ENCODE measurements at places on chromosomes 5 and 9.

DNA sequence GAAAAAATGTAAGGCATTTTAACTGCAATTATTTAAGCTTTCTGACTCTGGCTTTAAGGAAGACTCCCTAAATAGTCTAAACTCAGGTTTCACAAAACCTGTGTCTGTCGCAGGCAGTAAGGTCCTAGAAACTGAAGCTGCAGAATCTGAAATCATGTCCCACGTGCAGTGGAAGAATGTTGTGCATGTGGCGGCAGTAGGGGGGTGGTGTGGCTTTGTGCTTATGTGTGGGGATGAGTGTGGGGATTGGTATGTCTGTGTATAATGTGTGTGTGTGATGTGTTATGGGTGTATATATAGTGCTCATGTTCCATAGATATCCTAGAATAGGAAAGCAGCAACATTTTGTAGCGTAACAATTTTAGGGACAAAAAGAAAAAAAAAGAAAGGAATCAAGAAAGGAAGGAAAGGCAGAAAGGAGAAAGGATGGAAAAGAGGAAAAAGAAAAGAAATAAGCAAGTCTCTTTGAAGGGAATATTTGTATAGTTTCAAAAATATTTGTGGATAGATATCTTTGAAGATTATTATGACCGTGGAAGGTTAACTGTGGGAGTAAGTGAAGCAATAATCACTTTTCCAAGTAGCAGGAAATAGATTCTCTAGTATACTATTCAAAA is 6.6 kb downstream of the ANKDD1B start:
- DNase-seq: no peak

DNA sequence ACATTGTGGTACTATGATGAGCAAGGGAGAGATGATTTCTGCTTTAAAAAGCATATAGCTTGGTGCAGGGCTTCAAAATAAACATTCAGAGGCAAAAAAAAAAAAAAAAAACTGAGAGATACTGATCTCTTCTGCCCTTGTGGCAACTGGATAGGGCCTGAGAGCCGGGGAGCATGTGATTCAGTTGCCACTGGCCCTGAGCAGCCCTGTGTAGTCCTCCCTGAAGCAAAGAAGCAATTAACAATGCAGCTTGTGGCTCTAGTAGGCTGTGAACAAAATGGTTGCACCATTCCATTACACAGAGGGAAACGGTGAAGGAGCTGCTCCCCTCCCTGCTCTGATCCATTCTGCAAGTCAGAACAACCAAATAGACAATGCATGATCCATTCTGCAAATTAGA is 347.5 kb upstream of the DAB2 start:
- no peak for DNase-seq

- no peak for DNase-seq
Measured at GRCh38 chr5:23466401-23466912, 41.0 kb upstream of the PRDM9 start.

- DNase-seq: no peak
Measured at GRCh38 chr5:78974011-78974410, 11.1 kb downstream of the ARSB start.

GRCh38 chr9:137278721-137279711 is 1.5 kb downstream of the TOR4A start:
- DNase-seq: no peak

DNA sequence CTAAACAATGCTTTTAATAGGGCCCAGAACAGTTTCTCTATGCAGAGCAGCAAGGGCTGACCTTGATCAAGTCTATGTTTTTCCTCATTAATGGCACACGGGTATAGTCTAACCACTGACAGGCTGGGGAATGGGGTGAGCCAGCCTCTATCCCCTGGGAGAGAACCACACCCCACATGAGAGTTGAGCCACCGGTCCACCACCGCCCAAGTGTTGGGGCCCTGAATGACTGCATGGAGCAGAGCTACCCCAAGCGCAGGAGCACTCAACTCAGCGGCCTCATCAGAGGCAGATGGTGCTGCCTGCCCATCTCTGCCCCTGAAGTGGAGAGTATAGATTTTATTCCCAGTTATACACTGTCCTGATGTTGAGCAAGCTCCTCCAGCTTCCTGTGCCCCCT is 247.9 kb upstream of the IRX1 start:
- DNase-seq: no peak

DNA sequence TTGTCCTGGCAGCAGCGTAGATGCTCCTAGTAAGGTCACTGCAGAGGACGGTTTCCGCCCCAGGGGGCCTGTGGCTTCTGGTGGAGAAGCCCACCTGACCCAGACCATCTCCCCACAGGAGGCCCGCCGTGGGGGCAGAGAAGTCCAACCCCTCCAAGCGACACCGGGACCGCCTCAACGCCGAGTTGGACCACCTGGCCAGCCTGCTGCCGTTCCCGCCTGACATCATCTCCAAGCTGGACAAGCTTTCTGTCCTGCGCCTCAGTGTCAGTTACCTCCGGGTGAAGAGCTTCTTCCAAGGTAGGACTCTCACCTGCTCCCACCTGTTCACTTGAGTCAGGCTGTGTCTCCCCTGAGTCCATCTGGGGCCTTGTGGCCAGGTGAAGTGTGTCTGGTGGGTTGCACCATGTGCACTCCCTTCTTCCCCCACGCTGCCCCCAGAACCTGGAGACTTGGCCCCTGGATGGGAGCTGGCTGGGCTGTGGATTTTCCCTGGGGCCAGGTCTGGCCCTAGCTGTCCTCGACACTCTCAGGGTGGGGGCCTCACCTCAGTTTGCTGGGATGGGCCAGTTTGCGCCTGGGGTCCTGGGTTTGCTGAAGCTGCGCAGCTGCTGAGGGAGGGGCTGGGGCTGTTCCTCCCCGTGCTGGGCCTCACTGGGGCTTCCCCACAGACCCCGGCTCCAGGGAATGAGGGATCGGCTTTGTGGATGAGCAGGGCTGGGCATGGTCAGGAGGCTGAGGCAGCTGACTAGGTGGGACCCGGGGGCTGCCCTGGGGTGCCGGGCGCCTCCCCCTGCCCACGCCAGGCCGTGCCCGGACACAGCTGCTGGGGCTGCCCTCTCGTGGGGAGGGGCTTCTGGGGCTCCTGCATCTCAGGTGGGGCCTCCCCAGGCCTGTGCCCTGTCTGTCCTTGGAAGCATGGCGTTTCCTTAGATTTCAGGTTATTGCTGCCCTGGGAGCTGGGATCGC is 32.4 kb downstream of the AHRR start:
- no peak for DNase-seq

- DNase-seq: no peak
Measured at GRCh38 chr5:30401479-30402058, 791.9 kb upstream of the CDH6 start.

DNA sequence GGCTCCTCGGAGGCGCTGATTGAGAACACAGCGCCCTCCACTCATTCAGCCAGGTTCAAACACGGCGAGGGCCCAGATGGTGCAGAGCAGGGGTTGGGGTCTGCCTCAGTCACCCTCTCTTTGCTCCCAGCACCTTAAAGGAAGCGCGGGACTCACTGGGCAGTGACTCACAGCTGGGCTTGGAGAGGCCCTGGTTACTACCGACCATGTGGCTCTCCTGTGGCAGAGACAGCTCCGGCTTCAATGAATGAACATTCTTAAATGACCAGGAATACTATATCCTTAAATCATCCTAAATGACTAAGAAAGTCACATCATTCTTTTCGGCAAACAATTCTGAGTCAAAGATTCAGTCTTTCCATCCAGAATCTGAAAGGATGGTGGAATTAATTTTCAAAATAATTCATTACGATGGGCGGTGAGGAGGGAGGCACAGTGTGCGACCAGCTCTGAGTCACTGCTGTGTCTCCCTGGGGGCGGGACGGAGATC is 1.6 kb upstream of the INPP5E start:
- no peak for DNase-seq

DNA sequence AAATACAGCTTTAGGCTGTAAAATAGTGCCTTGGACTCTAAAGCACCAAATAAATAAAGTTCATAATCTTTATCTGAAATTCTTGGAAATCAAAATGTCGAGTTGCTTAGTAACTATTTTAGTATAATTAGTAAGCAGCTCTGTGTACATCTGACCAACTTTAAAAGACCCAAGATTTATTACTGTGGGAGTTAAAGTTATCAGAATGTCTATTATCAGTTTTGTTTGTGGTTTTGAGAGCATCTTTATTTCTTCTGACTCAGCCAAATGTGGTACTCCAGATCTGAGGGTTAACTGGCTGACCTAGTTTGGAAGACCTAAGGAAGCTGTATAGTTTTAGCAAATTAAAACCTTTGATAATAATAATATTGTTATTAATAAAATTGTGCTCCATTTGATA is 81.2 kb downstream of the PRLR start:
- no peak for DNase-seq

DNA sequence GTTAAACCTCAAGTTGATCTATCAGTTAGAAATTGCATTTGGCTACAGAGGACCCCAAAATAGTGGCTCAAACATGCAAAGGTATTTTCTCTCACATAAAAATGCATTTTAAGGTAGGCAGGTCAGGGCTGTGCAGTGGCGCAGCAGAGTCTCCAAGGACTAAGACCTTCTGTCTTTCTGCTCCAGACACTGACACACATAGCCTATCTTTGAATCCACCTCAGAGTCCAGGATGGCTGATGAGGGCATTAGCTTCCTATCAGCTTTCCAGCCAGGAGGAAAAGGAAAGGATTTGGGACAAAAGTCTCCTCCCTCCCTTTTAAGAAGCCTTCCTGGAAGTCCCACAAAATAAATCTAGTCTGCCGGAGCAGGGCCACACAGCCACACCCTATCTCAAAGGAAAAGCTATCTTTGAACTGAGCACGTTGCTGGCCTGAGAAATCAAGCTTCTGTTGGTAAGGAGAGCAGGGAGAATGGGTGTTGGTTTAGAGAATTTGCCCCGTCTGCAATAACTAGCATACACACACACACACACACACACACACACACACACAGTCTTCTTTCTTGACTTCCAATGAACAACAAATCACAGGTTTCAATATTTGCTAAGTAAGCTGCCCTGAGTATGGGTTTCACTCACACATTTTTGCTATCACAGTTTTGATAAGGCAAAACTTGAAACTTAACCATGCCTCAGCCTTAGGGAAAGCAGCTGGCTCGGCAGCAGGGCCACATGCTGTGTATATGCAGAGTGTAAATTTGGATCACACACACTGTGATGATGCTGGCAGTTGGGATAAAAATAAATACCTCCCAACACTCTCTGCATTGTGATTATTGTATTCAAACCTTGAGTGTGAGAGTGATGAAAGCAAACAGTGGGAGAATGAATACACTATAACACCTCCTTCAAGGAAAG is 116.6 kb upstream of the MAP3K1 start:
- DNase-seq: no peak
